ENCODE measurements at places on chromosomes 2 and 18.

GRCh38 chr18:79582978-79583377 is 96.6 kb upstream of the CTDP1 start:
- DNase-seq: no peak

DNA sequence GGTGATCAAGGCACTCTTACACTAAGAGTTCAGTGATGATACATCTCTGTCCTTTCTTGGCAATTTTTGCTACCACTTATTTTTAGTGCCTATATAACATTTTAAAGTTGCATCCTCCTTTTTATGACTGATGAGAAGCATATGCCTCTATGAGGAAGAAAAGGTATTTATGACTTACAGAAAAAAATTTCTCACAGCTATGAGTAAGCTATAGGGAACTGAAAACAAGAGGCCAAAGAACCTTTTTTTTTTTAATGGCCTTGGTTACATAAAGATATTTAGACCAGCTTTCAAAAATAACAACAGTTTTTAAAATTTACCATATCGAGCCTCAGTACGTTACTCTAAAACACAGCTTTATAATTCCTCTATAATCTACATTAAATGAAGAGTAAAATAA is 21.3 kb downstream of the MBD5 start:
- DNase-seq: no peak

GRCh38 chr18:67621049-67621713 is 104.7 kb upstream of the DSEL start:
- no peak for DNase-seq

- no peak for DNase-seq
Measured at GRCh38 chr2:59084326-59084725, 843.2 kb upstream of the FANCL start.

DNA sequence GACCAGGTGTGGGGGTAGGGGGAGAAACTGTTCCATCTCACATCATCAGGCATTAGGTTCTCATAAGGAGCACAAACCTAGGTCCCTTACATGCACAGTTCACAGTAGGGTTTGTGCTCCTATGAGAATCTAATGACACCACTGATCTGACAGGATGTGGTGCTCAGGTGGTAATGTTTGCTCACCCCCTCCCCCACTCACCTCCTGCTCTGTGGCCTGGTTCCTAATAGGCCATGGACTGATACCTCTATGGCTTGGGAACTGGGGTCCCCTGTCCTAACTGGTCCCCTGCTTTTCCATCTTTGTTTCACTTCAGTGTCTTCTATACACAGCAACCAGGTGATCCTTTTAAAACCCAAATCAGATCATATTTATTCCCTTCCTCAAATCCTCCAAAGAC is 267.8 kb downstream of the TNS1 start:
- no peak for DNase-seq

- peak; percentile 21 for DNase-seq
Measured at GRCh38 chr2:127231130-127231865, 11.2 kb upstream of the CYP27C1 start.

DNA sequence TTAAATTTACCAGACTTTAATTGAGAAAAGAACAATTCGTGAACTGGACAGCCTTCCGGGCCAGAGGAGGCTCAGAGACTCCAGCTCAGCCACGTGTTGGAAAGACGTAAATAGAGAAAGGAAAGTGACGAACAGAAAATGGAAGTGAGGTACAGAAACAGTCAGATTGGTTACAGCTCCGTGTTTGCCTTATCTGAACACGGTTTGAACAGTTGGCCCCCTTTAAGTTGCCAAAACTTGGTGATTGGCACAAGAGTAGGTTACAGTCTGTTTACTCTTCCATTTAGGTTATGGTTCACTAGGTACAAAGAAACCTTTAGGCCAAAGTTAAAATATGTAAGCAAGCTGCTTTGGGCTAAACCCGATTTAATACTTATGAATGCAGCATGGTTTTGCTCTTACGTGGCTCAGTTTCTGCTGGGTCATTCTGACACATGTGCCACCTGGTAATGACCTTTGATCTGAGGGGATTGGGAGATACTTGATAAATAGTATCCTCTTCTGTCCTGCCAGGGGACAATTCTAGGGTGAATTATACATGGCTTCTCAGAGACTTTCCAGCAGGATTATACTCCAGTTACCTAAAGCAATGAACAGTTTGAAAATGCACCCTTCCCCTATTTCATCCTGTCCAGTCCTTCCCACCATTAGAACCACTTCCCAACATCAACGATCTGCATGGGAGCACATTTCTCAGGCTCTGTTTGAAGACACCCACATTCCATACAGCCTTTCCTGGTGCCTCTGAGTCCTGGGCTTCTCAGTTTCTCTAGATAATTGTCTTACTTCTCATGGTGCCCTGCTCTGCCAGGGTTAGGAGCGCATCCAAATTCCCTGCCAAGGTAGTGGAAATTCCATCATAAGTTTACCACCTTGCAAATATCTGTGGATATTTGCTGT is 65.1 kb upstream of the TGIF1 start:
- DNase-seq: no peak

- DNase-seq: no peak
Measured at GRCh38 chr2:239150125-239151011, 250.5 kb downstream of the HDAC4 start.

GRCh38 chr2:11869391-11869991 is 123.1 kb downstream of the LPIN1 start:
- DNase-seq: no peak

DNA sequence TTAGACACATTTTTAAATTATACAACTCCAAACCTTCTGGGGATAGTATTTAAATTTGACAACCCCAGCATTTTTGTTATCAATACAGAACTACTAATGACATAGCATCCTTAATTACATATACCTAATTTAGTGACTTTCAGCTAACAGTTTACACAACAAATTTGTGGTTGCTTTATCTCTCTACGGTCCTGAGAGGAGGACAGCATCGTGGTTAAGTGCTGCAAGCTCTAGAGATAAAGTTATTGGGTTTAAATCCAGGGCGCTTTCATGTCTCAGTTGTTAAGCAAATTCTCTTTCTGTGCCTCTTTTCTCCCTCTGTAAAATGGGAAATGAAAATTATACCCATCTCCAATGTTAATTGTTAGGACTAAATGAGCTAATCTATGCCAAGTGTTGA is 129.3 kb downstream of the METTL4 start:
- no peak for DNase-seq

DNA sequence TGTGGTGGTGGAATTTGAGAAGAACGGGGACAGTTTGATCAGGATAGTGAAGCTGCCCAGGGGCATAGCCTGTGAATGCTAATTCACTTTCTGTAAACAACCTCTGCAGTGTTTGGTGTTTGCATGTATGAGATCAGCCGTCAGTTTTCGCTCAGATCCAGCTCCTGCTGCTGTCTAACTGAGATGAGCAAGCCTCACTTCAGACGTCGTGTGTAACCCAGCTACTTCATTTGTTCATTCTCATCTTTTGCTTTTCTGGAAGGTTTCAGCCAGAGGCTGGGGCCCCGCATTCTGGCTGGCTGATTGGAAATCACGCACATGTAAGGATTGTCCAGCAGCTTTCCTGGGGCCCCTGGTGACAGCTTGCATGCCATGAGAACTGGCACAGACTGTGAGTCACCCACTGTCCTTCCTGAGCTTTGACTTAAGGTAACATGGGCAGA is 48.9 kb downstream of the LDLRAD4 start:
- DNase-seq: no peak

- DNase-seq: no peak
Measured at GRCh38 chr2:96687266-96687665, 44.7 kb downstream of the FER1L5 start.

DNA sequence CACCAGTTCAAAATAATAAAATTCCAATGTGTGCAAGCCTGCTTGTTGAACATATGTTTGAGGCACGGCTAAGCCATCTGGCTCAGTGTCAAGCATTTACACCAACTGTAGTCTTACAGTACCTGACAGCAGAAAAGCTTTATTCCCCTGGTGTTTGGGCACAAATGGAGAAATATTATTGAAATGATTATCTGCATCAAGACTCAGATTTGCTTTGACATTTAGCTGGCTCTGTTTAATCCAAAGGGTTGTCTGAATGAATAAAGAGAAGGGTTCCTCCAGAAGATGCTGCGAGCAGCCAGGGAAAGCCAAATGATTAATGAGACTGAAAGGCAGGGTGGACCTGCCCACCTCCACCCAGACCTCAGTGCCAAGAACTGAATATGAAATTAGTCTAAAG is 393.2 kb upstream of the GALNT5 start:
- DNase-seq: no peak

DNA sequence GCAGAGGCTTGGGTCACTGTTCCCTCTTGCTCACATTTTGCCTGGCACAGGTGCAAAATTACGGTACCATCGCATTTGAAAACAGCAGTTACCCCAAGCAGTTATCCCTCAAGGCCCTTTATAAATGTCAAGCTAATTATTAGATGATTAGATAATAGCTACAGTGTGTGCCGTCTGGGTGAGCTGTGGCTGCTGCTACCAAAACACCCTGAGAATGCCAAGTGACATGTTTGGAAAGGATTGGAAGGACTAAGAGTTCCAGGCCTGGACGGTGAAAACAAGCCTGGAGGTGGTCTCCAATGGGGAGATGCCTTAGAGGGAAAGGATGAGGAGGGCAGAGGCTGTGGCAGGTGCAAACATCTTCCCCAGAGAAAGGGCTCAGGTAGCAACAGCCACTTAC is 120.6 kb downstream of the CAPN13 start:
- no peak for DNase-seq

DNA sequence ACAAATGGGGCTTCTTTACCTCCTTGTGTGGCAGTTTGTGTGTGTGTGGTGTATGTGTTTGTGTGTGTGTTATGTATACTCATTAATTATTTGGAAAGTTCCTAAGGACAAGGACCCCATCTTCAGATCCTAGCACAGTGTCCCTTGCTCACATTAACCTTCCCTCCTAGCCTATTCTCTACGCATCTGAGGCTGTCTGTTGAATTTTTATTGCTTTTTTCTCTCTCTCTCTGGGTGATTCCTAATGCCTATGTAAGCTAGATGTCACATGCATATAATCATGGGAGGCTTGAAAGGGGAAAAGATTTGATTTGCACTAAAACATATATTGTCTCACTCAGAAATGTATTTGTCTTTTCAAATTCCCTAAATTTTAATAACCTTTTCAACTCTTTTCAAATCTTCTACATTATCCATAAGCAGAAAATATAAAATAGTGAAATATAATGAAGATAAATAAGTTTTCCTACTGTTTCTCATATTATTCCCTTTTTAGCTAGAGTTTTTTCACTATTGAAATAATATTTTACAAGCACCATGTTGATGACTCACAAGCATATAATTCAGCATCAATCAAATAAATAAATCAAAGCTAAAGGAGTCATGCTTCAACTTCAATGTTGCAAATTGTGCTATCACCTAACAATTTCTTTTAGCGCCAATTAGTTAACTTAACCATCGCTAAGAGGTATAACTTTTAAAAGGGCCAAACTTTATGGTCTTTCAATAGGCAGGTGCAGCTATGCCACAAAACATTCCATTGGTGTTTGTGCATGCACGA is 199.0 kb upstream of the ERBB4 start:
- no peak for DNase-seq

DNA sequence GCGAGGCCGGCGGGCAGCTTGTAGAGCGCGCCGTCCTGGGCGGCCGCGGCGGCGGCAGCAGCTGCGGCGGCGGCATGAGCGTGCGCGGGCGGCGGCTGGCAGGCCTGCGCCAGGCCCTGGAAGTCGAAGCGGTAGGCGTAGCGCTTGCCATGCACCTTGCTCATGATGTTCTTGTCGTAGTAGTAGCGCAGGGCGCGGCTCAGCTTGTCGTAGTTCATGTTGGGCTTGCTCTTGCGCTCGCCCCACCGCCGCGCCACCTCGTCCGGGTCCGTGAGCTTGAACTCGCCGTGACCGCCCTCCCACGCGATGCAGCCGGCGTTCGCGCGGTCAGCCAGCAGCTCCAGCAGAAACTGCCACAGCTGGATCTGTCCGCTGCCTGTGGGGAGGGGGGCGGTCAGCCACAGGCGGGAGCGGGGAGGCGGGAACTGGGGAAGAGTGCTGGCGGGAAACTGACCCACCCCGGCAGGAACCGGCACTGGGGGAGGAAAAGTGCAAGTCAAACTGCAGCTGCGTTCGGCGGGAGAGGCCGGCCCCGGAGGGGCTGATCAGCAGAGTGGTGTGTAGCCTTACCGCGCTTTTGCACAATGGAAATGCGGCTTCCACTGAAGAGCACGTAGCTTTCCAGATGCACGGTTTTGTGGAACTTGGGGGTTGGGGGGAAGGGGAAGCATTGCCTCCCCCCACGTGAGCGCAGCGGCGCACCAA is 3.0 kb downstream of the FEV start:
- no peak for DNase-seq

DNA sequence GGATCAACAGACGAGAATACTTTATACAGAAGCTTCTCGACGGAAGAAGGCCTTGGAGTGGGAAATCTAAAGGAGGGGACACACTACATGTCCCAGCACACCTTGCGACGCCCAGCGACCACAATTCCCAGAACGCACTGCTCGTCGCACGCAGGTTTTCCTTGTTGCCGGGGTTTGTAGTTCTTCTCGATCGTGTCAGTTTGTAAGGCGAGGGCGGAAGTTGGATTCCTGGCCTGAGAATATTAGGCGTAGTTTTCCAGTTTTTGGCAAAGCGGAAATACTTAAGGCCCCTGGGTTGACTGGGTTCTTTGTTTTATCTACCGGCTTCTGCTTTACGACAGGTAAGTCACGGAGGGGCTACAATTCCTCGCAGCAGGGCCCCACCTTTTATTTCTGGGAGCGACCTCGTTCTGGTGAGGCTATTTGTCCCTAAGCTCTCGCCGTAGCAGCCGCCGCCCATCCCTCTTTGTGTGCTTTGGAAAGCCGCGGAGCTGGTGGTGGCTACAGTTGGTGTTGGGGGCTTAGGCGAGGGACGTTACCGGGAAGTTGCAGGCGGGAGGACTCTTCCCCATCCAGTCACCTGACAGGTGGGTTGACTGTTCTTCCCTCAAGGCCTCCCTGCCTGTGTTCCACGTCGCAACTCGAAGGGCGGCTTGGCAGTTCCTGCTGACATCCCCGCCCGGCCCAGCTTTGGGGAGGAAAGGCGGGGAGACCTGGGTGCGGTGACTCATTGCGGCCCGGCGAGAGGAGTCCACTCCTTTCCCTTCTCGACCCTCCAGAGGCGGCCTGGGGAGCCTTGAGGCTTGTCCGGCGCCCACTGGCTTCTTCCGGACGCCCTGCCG is at the start of gene DYNC1I2:
DYNC1I2 (plus strand) TSS at position 183 of the 842 bp plus-strand sequence. CDS start 2,687 bp downstream, outside the sequence.
- DNase-seq: peak; percentile 98

GRCh38 chr2:161427664-161428587 is 11.8 kb downstream of the TBR1 start:
- no peak for DNase-seq

- no peak for DNase-seq
Measured at GRCh38 chr2:86285571-86285970, 51.9 kb downstream of the REEP1 start.

- DNase-seq: no peak
Measured at GRCh38 chr2:5661362-5661761, 30.8 kb upstream of the SOX11 start.

DNA sequence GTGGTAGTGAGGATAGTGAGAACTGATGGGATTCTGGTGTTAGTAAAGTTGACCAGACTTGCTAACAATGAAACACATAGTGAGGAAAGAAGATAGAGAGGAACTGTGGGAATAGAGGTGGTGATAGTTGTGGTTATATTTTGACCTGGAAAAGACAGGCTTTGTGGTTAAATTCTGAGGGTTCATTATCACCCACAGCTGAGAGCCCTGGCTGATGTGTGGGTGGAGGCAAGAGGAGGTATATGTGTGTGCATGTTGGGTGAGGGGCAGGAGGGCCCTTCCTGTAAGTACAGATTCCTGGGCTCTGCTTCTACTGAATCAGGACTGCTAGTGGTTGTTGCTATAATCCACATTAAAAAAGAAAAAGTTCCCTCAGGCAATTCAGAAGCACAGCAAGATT is 26.2 kb upstream of the TMEM163 start:
- DNase-seq: no peak

GRCh38 chr18:42675810-42676209 is 439.7 kb downstream of the RIT2 start:
- no peak for DNase-seq

GRCh38 chr18:58671111-58671631 is at the start of gene MALT1:
Gene MALT1 (plus strand): TSS chr18:58671465. CDS start chr18:58671644, 179 bp downstream.
- DNase-seq: peak; percentile 94

All from Ammon's horn (tissue), 1 donor.